SK-MEL-5 (cell line): ENCODE measurements at places on chromosomes 6 and 20. TPM values are rescaled to one million over a fixed set of nuclear protein-coding genes. Genes with fewer than 3 reads are reported as not detected.

- peak; percentile 45 for DNase-seq
These were observed 13.3 kb upstream of the ITPR3 start for GRCh38 chr6:33607784-33608161.

DNA sequence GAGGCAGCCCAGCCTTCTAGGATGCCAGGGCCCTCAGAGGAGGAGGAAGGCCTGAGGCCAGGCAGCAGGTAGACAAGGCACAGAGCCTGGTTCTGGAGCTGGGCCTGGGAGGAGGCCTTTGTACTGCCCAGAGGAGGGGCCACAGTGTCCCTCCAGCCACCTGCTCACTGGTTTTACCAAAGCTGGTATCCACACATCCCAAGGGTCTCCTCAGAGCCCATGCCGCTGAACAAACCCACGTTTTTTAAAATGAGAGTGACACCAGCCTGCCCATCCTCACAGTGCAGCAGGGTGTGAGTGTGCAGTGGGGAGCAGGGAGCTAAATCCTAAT is 162.7 kb downstream of the LY86 start:
- no peak for DNase-seq

DNA sequence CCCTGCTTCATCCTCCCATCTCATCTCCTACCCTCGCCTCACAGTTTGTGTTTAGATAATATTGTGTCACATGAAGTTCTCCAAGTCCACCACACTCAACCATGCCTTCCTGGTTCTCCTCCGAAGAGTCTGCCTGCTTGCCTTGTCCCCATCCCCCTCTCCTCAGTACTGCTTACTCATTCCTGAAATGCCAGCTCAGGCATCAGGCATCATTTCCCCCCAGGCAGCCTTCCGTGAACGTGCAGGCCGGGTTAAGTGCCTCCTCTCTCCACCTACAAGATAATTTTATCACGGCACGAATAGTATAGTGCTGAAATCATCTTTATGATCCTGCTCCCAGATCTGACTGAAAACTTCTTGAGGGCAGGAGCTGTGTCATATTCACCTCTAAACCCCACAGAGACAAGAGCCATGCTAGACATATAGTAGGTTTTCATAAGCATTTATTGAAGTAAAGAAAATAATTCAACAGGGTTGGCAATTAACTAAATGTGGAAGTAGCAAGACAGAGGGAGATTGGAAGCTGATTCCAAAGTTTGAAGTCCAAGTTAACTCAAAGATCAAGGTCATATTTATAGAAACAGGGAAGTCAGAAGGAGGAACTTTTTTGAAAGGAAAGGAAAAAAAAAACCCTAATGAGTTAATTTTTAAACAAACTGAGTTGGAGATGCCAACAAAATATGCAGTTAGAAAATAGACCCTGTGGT is 48.7 kb upstream of the BMP2 start:
- DNase-seq = no peak

DNA sequence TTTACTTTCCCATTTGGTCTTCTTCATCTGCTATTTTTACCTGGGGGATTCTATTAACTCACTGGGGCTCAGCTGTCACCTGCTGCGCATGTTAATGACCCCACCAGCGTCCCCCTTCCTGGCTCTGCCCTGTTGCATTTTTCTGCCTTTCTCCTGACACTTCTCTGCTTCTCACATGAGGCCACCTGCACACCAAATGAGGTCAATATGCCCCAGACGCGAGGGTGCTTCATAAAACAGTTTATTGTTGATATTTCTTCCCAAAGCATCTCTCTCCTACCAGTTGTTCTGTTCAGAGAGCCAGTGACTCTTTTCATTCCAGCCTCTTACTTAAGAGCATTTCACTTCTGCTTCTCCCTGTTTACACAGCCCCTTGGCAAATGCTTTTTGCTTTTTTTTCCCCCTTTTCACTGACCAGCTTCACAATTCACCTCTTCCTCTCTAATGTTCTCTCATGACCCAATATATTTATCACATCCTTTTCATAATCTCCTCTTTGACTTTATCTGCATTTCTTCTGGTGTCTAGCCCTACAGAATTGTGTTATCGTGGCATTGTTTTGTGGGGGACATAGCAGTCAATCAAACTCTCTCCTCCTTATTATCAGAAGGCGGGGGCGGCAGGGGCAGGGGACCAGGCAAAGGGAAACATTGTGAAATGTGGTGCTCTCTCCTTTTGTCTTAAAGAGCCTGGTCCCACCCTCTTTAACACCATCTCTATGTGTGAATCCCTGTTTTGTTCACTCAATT is 545.8 kb upstream of the CITED2 start:
- no peak for DNase-seq

DNA sequence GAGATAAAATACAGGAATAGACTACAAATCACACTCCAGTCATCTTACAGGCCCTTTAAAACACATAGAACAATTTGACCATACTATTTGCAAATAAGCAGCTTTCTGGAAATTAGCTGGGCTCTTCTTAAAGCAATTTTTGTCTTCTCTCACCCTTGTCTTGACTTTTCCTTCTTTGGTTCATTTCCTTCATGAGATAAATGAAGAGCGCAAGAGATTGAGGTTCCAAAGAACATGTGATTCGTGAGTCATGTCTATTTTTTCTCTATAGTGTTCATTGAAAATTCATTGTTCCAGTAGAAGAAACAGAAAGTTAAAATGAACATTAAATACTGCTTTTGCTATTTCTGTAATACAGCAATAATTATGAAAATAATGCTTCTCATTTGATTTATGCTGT is 33.9 kb downstream of the PRDM1 start:
- DNase-seq = no peak

- no peak for DNase-seq
These were observed 23.5 kb upstream of the CDH22 start for GRCh38 chr20:46331611-46332361.

GRCh38 chr6:90078513-90079289 is 184.4 kb downstream of the GJA10 start:
- no peak for DNase-seq

DNA sequence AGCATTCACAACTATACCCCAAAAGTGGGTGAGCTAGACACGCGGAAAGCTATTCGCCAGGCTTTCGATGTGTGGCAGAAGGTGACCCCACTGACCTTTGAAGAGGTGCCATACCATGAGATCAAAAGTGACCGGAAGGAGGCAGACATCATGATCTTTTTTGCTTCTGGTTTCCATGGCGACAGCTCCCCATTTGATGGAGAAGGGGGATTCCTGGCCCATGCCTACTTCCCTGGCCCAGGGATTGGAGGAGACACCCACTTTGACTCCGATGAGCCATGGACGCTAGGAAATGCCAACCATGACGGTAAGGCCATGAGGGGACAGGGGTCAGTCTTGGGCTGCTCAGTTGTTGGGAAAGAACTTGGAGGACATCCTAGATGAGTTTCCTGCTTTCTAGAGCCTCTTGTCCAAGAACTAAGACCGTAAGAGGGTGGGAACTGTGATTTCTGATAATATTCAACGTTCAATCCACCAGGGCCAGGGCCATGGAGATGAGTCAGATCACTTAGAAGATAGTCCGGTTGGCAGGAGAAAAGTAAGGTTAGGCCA is 23.4 kb downstream of the MMP24OS start:
- DNase-seq = no peak

DNA sequence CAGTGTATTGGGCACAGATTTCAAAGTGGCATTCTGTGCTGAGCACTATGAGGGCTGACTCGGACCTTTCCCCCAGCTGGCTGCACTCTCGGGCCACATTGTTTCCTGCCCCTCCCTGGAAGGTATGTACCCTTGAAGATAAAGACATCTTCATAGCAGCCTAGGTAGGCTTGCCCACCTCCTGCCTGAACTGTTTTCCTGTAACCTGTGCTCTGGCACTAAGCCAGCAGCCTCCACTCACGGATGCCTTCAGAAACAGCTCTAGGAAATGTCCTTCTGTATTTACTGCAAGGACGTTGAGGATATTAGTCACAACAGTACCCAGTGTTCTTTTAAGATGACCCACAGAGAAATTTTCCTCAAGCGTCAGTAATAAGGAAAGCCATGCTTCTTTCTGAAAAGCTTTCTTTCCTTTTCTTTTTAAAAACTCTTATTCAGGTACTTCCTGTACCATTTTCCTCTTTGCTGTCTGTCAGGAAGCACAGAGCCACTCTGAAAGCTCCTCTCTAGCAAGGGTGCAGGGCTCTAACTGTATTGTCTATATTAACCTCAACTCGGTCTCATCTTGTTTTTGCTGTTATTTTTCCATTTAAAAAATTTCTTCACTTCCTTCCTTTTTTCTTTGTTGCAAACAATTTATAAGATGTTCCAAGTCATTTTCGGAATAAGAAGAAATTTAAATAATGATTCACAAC is 43.5 kb downstream of the TTI1 start:
- DNase-seq = no peak

DNA sequence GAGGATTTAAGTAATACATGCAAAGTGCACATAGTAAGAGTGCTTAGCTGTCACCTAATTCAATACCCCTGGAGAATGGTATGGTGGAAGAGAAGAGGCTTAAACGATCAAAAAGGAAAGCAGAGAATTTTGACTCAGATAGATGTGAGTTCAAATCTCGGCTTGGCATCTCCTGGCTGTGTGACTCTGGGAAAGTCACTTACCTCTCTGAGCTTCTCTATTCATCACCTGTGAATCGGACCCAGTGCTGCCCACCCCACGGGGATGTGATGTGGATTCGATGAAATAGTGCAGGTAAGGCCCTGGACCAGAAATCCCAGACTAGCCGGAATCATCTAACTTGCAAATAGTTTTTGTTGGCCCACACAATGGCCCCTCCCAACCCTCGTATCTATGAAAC is 1.8 kb upstream of the B4GALT5 start:
- DNase-seq = no peak

DNA sequence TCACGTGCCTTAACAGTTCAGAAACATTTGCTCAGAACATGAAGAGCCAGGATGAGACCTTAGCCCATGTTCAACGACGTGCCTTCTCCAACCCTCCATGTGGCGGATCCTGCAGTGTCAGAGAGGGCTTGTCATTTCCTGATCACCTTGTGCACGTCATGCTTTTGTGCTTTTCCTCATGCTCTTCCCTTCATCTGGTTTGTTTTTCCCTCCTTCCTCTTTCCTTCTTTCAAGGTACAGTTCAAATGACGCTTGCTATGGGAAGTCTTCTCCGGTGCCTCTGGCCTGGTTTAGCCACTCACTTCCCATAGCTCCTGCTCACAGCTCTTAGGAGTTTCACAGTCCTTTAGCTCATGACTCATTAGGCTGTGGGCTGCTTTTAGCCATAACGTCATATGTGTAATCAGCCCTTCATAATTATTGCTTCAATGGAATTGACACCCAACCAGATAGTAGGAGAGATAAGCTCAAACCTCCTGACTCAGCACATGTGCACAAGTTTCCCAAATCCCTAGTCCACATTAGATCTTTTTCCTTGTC is 102.7 kb upstream of the CNKSR3 start:
- no peak for DNase-seq

- DNase-seq = no peak
These were observed 52.1 kb downstream of the HNF4A start for GRCh38 chr20:44407402-44408184.

- no peak for DNase-seq
These were observed 63.7 kb downstream of the JPH2 start for GRCh38 chr20:44123251-44123650.

DNA sequence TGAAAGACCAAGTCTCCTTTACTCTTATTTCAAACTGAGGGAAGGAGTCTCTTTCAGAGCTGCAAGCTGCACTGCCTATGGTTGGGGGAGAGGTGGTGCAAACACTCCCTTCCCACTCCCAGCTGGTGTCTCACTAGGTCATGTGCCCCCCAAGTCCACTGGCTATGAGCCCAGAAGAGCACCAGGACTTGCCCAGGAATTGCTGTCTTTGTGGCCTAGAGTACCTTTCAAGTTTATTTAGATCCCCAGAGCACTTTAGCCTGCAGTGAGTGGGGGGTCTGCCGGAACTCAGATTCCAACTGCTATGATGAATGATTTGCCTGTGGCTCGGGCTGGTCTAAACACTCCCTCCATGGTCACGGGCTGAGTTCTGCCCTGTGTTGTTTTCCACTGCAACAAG is 192.6 kb upstream of the CITED2 start:
- no peak for DNase-seq

DNA sequence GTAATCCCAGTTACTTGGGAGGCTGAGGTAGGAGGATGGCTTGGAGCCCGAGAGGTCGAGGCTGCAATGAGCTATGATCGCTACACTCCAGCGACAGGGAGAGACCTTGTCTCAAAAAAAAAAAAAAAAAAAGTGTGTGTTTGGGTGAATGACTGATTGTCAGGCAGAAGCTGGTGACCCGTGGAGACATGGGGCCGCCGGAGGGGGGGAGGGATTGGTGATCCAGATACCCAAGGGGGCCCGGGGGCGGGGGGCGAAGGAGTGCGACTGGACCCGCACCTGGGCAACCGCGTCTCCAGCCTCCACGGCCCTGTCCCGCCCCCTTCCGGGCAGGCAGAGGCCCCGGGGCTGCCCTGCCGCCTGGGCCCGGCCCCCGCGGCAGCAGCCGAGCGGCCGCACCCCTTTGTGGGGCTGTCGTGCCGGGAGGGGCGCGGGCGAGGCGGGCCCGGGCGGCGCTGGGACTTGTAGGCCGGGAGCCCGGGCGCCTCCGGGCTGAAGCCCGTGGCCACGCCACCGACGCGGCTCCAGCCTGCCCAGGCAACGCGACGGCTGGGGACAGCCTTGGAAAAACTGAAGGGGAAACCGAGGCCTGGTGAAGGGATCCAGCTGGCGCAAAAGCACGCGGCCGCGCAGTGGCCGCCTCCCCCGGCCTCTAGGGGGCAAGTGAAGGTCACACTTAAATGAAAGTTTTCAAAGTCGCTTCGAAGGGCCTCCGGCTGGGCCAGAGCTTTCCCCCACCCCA is 2.1 kb upstream of the RBM38 start:
- DNase-seq = no peak

DNA sequence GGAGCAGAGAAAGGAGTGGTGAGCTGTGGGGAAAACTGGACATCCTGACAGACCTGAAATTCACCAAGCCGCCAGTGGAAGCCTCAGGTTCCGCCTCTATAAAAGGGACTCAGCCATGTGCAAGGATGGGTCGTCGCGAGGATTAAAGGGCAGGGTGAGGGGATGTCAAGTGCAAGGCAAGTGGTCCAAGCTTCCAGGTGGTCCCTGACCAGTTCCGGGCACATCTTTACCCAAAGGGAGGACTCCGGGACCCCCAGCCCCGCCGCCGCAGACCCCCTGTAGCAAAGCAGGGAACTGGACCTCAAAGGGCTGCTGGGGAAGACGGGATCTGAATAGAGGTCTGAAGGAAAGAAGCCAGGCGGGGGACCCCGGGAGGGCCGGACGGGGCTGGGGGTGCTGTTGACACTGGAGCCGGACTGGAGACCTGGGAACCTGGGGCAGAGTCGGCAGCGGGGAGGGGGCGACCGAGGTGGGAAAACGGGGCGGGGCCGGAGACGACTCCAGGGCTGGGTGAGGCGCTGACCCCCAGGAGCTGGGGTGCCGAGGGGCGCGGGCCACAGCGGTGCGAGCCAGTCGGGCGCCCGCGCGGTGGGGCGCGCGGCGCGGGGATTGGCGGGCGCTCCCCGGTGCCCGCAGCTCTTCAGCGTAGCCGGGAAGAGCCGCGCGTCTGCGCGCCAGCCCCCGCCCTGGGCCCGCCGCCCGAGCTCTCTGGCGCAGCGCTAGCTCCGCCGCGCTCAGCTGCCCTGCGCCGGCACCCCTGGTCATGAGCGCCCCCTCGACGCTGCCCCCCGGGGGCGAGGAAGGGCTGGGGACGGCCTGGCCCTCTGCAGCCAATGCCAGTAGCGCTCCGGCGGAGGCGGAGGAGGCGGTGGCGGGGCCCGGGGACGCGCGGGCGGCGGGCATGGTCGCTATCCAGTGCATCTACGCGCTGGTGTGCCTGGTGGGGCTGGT is at the start of gene SSTR4:
SSTR4 (plus strand) TSS at position 592 of the 951 bp plus-strand sequence; CDS start at position 764, 172 bp downstream.
- no peak for DNase-seq

Gene C6orf58
- total RNA-seq = not detected in 2 replicates

Gene TMEM170B
- total RNA-seq = 5.8 and 6.6 TPM in 2 replicates

Gene RAMACL
- 0.08 and 0.18 TPM in 2 replicates for total RNA-seq

Gene FAM83C
- not detected in 2 replicates for total RNA-seq

Gene MLN
- total RNA-seq = not detected in 2 replicates

Gene ECI2
- total RNA-seq = 103 and 117 TPM in 2 replicates

Gene ARFGEF3
- 0.82 and 0.85 TPM in 2 replicates for total RNA-seq
